Retinal pigment epithelial cell (primary cell): ENCODE measurements at places on chromosomes 12 and 14.
A peak's percentile ranks its signal among the peaks of the same experiment; 100 is the strongest.

- DNase-seq = no peak
These were observed 345.8 kb downstream of the RPS29 start for GRCh38 chr14:49240383-49240782.

GRCh38 chr12:68864604-68865003, 56.6 kb downstream of the MDM2 start:
- no peak for DNase-seq

GRCh38 chr14:102275866-102276265, 29.1 kb downstream of the MOK start:
- no peak for DNase-seq

- no peak for DNase-seq
These were observed 57.2 kb upstream of the FICD start for GRCh38 chr12:108457734-108458361.

- DNase-seq = no peak
These were observed 83.5 kb downstream of the RIMBP2 start for GRCh38 chr12:130632642-130633041.

DNA sequence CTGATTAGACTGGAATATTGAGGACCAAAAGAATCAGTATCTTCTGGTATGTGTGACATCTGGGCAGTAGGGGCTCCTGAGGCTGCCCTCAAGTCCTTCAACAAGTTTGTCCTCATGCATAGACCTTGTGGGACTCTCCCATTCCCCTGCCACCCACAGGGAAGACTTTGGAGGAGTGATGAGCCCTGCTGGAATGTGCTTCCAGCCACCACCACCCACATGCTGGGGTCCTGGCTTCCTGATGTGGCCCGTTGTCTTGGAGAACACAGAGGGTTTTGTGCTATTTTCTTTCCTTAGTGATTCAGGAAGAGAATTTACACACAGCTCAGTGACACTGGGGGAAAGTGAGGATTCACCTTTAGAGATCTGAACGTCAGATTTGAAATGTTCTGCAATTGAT, 29.2 kb upstream of the SEL1L start:
- no peak for DNase-seq

DNA sequence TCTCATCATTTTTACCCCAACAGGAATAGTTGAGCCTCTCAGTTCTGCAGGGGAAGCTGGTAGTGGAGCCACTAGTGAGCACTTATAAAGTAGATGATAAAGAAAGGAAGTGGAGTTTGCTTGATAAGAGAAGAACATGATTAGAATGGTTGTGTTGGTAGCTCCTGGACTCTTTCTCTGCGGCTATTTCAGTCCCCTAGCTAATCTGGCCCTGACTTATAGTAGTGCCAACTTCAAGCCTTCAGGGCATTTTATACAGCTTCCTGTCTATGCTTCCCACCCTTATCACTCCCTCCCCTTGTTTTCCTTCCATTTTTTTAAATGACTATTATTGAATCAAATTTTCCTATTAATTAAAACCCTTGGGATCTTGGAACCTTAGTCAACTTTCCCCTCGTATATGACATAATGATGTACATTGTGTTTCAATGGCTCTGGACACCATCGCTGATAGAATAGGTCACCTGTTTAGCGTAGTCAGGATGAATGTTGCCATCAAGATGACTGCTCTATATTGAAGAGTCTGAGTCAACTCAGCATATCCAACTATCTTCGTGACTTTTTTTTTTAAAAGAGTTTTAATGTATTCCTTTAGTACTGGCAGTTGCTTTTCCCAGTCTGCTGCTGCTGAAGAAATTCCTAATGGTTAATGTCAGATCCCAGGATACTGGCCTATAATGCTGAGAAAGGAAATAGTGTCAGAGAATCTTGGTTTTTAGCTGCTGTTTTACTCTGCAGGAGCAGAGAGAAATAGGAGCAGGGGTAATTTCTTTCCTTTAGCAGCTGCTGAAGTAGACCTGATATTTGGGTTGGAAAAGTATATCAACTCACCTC, 16.2 kb upstream of the PCNX1 start:
- no peak for DNase-seq

GRCh38 chr14:99159341-99160340, 112.4 kb downstream of the BCL11B start:
- no peak for DNase-seq

DNA sequence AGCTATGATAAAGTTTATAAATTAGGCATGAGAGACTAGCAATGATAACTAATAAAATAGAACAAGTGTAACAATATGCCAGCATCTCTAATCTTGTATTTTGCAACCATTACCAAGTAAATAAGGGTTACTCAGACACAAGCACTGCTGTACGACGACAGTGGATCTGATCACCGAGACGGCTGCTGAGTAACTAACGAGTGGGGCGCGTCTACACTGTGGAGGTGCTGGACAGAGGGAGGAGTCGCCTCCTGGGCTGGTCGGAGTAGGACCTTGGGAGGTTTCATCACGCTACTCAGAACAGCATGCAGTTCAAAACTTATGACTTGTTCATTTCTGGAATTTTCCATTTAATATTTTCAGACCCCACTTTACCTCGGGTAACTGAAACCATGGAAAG, 18.4 kb downstream of the COA8 start:
- no peak for DNase-seq

GRCh38 chr14:58641509-58641908, 3.7 kb downstream of the DACT1 start:
- no peak for DNase-seq

DNA sequence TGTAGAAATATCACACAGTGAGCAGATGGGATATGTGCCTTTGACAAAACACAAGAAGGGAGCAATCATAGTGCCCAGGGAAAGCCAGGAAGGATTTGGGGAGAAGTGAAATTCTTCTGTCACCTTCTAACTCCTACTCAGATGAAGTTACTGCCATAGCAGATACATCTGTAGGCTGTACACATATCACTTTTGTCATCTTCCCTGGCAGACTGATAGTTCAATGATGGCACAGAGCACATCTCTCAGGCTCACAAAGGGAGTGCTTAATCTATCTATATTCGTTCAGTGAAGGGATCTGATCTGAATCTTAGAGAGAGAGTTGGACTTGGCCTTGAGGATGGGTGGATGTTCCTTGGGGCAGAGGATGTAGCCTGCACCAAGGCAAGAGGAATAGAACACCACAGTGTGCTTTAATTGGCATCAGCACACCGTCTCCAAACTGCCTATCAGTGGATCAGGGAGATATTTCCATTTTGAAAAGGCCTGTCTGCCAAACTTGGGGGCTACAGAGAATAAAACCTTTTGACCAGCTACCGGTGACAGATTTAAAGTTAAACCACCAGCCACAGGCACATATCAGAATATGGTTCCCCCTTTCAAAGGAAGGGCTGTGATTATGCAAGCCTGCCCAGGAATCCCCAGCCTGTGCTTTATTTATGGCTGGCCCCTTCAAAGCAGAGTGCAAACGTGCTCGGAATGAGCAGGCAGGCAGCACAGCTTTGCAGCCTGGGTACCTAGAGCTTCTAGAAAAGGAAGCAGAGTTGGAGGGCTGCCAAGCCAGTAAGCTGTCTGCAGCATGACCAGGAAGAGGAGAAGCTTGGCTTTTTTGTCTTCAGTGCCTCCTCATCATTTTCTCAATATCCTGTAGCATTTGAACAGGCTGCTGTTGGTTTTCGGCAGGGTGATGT, 165.5 kb upstream of the DYRK2 start:
- peak; percentile 26 for DNase-seq

- no peak for DNase-seq
These were observed 146.6 kb upstream of the PLEKHG7 start for GRCh38 chr12:92556141-92556540.

GRCh38 chr12:6914947-6915788, 788 bp downstream of the ENO2 start:
- DNase-seq = no peak

- no peak for DNase-seq
These were observed 83.7 kb downstream of the TMEM30B start for GRCh38 chr14:61197416-61197815.

DNA sequence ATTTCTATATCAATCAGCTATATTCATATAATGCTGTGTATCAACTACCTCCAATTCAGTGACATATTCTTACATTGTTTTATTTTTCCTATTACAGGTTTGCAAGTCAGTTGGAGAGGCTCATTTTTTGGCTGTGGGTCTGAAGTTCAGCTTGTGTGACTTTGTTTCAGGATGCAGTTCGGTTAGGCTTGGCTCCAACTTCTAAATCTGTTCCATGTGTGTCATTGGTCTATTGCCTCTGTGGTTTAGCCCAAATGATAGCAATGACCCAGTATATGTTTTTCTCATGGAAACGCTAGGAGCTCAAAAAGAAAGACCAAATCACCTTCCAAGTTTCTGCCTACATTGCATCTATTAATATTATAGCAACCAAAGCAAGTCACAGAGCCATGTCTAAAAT, 848.6 kb upstream of the LRFN5 start:
- no peak for DNase-seq

GRCh38 chr14:52961060-52961639, 10.3 kb upstream of the FERMT2 start:
- DNase-seq = no peak

DNA sequence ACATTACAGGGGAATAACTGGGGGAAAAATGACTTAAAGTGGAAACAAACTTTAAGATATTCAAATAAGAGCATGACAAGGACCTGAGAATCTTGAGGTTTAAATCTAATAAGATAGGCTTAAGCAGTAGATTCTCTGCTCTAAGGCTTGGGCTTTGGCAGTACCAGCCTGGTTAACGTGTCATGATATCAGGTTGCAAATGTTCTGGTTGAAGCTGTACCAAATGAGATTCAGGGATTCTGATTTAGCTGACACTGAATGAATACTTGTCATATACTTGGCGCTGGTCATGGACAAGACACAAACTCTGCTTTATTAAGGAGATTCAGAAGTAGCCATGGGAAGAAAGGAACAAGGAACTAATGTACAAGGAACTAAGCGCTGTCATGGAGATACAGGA, 6.1 kb downstream of the TCP11L2 start:
- no peak for DNase-seq

DNA sequence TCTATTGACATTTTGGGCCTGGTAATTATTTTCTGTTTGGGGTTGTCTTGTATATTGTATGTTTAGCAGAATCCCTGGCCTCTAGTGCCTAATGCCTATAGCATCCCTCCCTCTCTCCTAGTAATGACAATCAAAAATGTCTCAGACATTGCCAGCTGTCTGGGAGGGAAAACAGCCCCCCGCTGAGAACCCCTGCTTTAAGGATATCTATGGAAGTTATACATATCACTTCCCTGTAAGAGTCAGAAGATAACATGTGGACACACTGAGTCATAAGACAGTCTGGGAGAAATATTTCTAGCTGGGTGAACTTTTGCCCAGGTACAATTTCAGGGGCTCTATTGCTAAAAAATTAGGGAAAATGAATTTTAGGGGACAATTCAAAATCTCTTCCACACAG, 255.0 kb downstream of the PAWR start:
- no peak for DNase-seq

GRCh38 chr12:10304161-10304574, 3.5 kb upstream of the KLRD1 start:
- DNase-seq = no peak

- no peak for DNase-seq
These were observed 37.5 kb upstream of the SINHCAF start for GRCh38 chr12:31363416-31363809.

DNA sequence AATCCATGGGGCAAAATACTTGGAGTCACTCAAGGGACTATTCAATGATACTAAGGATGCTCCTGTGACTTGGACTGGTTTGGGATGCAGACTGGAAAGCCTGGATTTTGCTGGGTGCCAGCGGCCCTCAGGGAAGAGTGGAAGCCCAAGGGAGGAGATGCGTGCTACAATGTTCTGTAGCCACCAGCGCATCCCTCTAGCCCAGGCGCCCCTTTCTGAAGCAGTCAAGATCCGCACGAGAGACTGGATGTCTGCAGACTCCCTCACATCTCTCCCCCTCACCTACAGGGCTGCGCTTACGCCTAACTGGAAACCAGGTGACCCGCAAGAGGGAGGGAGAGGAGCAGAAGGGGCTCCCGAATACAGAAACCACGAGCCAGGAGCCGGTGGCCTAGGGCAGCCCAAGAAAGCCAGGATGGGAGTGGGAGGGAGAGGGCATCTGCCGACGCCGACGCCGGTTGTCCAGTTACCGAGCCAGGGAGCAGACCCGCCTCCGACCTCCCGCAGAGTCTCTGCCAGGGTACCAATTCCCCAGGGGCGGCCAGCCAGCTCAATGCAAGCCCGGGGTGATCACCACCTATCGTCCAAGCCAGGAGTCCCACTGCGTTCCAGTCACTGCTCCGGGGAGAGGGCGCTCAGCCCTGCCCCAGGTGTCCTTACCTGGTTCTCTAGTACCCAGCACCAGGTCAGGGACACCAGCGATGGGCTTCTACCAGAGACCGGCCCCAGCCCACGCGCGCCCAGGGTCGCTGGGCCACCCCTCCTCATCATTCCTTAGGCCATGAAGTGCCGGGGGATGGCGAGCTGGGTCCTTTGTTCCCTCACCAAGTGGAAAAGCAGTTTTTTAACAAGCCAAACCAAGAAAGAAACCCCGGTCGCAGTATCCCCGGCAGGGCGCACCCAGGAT, 1.2 kb downstream of the NTN4 start:
- no peak for DNase-seq

GRCh38 chr12:26318661-26319068, 123.3 kb downstream of the SSPN start:
- DNase-seq = peak; percentile 81
